ENCODE measurements at places on chromosomes 4 and X.

DNA sequence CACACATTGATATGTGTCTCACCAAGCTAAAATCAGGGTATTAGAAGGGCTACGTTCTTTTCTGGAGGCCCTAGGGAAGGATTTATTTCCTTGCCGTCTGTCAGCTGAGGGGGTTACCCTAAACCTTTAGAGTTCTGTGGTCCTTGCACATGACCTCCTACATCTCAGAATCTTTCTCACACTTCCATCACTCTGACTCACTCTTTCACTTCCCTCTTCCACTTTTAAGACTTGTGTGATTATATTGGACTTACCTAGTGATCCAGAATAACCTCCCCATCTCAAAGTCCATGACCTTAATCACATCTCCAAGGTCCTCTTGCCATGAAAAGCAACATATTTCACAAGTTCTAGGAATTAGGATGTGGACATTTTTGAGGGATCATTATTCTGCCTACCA, 53.6 kb upstream of the FUNDC1 start:
- DNase-seq: peak; percentile 6

GRCh38 chrX:40088803-40089540, 8.8 kb downstream of the BCOR start:
- DNase-seq: no peak

DNA sequence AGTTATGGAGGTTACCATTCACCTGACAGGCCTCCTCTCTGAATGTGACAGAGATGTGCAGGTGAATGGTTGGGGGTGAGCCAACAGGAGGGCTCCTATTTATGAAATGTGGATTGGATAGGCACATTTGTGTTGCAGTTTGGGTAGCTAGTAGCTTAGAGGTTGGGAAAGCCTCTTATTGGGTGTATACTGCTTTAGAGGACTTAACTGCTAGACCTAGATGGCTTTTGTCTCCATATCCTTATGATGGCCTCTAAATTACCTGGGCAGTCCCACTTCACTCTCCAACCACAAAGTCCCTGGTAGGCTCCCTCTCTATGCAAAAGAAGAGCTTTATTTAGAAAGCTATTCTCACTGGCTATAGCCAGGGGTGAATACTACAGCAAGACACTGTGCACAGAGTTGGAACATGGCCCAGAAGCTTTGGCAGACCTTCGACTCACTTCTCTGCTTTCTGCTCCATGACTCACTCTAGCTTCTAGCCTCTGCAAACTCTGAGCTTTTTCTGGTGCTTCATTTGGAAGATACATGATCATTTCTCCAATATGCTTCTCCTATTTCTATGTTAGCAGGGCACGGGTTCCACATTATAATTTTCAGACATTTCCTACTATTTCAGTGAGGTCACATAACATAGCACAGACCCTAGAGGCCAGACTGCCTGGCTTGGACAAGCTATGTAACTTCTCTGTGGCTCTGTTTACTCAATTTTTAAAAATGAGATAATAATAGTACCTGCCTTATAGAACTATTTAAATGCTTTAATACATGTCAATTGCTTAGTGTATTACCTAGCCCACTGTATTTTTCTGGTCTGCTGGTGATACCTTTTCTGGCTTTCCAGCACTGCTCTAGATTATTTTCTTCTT, 6.0 kb upstream of the VGLL1 start:
- DNase-seq: no peak

DNA sequence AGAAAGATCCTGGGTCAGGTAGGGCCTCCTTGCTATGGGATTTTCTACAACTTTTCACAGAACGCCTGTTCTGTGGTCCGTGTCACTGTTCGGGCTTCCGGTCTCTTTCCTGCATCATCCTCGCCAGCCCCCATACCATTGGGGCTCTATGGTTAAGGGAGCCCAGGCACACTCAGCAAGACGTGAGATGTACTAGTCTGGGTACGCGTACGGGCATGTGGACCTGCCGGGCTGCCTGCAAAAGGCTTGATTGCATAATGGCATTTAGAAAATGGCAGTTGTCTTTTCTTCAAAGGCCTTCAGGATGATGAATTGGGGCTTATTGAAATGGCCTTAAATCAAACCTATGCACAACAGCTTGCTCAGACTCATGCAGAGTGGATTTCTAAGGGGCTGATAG, 86.7 kb downstream of the CNGA2 start:
- no peak for DNase-seq

DNA sequence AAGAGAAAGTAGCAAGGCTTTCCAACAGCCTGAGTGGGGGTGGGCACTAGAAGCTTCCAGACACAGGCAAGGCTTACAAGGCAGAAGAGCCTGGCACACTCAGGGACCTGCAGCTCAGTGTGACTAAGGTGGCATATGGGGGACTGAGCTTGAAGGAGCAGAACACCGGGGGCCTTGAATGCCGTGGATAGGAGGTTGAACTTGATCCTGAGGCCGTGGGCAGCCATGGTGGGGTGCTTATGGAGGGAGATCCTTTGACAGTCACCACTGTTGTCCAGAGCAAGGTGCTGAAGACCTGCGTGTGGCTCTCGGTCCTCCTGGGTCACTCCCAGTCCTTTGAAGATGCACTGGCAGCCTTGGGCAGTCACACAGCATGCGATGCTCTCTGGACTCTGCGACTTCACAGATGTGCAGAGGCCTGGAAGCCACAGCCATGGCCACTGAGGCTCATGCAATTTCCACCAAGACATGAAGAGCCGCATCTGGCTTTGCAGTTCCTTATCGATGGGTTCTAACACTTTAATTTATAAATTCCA, 18.3 kb downstream of the C4orf50 start:
- DNase-seq: no peak

GRCh38 chr4:110837896-110838450, 215.1 kb upstream of the PITX2 start:
- DNase-seq: no peak

GRCh38 chr4:110518889-110519490, 43.0 kb downstream of the ENPEP start:
- no peak for DNase-seq

GRCh38 chrX:143934542-143934941, 50.7 kb downstream of the UBE2NL start:
- DNase-seq: no peak

GRCh38 chrX:117919755-117920154, 196.9 kb downstream of the KLHL13 start:
- no peak for DNase-seq

GRCh38 chr4:67106861-67107460, 438.3 kb downstream of the CENPC start:
- DNase-seq: no peak

- no peak for DNase-seq
Measured at GRCh38 chrX:25285598-25285997, 269.8 kb upstream of the ARX start.

DNA sequence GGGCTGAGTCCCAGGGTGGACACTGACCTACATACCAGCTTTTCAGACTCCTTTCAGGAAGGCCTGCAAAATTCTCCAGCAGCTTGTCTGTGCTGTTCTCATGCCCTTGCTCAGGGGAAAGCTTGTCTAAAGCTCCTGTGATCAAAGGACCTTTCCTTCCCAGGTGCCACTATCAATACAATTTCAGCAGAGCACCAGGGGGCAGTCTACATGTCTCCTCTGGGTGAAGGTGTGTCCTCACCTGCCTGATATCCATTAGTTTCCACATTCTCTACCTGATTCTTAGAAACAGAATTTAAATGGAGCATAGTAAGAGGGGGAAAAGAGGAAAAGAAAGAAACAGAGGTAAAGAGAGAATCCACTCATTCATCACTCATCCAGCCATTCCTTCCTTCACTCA, 114.2 kb downstream of the PPARGC1A start:
- DNase-seq: no peak

GRCh38 chrX:43876680-43877079, 5.6 kb downstream of the MAOB start:
- no peak for DNase-seq

- no peak for DNase-seq
Measured at GRCh38 chrX:103442536-103442901, 66.2 kb downstream of the BEX3 start.

- no peak for DNase-seq
Measured at GRCh38 chrX:13498238-13498637, 71.2 kb upstream of the EGFL6 start.

- no peak for DNase-seq
Measured at GRCh38 chr4:118712872-118713271, 27.7 kb downstream of the METTL14 start.

GRCh38 chr4:160492181-160492580, 1389.3 kb downstream of the RAPGEF2 start:
- DNase-seq: no peak

DNA sequence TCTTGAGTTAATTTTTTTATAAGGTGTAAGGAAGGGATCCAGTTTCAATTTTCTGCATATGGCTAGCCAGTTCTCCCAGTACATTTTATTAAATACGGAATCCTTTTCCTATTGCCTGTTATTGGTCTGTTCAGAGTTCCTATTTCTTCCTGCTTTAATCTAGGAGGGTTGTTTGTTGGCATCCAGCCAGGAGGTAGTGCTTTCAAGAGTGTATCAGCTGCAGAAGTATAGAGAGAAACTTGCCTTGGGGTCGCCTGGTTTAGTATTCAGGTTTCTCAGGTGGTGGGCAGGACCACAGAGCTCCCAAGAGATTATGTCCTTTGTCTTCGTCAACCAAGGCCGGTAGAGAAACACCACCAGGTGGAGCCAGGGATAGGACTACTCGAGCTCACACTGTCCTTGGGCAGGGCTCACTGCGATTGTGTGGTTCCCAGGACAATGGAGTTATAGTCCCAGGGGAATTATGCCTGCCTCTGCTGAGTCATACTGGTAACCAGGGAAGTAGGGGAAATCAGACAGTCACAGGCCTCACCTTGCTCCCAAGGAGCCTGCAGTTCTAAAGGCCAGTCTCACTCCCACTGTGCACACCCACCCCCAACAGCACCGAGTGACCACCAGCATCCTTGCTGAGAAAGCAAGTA, 168.1 kb downstream of the VSIG4 start:
- DNase-seq: no peak

DNA sequence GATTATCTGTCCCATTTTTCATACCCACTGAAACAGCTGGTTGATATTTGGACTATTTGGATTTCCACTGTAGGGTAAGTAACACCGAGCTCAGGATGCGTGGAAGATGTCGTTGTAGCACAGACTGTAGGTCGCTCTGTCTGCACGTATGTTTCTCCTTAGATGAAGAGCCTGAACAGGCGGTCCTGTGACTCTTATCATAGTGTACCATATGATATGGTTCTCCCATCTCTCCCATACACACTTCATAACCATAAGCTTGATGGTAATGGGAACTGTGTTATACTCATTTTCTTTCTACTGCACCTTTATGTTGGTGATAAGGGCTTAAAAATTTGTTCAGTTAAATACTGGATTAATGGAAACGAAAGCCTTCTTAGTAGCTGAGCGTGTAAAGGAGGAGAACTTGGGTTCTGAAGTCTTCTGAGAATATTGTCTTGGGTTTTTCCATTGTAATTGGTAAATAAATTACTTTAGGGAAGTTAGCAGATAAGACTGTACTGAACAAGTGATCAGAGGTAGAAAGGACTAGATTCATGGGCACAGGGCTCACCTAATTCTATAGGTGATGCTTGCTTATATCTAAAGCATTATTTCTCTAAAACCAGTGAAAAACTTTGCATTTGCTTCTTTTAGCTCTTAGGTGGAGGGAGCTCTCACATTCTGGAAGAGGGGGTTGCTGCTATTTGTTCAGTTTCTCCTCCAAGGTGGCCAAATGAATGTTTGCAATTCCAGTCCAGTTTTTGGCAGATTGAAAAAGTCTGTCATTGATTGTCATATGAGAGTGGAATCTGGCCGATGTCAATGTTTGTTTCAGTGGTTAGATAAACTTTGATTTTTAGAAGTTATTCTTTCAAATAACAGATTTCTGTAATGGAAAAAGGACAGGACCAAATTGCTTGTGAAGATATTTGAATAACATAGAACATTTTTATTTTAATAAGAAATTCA, 15.8 kb downstream of the SMAD1 start:
- no peak for DNase-seq

GRCh38 chr4:153159728-153160221, 44.5 kb upstream of the TRIM2 start:
- peak; percentile 2 for DNase-seq

DNA sequence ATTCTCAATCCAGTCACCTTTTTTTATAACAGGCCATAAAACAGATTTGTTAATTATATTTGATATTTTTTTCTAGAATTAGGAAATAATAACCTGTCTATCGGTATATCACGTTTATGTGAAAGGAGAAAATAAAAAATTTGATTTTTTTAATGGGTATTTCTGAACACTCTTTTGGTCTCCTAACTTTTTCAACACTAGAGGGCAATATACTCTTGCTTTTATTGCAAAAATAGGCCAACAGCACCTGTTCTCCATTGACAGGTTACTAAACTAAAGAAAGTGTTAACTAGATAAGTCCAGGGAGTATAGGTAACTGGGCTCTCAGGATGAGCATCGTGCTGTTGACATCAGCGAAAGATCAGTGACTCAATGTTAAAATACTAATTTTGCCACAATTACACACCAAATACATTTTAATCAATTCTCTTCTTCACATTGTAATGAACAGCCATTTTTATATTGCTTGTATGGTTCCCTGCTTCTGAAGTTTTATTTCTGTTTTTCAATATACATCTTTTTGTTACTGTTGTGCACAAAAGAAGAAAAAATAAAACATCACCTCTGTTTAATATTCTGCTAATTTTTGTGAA, 22.8 kb downstream of the NDST4 start:
- DNase-seq: no peak

DNA sequence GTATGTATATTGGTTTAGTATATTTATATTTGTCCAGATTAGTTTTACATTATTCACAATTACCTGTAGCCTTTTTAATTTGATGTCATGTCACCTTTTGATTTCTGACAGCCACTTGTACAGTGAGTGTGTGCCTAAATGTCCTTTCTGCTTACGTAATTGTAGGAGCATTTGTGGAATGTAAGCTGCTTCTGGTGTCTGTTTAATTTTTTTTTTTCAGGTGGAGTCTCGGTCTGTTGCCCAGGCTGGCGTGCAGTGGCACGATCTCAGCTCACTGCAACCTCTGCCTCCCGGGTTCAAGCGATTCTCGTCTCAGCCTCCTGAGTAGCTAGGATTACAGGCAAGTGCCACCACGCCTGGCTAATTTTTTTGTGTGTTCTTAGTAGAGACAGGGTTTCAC, 91.2 kb upstream of the XAGE2 start:
- no peak for DNase-seq

- no peak for DNase-seq
Measured at GRCh38 chr4:8281519-8282133, 12.1 kb downstream of the HTRA3 start.

GRCh38 chr4:1404573-1405253, 1.5 kb downstream of the NKX1-1 start:
- no peak for DNase-seq

GRCh38 chr4:8307714-8308113, 38.2 kb downstream of the HTRA3 start:
- DNase-seq: no peak

- peak; percentile 14 for DNase-seq
Measured at GRCh38 chr4:48340276-48340964, 909 bp upstream of the SLAIN2 start.

DNA sequence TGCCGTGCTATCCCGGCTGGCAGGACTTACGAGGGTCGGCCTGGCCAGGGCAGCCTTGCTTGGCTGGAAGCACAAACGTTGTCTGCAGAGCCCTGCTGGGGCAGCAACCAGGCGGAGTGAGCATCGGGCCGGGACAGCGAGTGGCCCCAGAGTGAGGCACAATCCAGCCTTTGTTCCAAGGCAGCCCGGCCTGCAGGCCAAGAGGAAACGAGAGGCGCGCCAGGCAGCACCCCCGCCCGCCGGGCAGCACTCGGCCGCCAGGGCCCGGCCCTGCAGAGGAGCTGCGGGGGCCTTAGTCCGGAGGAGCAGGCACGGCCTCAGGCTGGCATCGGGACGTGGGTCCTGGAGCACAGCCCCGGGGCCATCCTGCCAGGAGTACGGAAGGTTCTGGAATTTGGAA, 24.1 kb downstream of the FGFRL1 start:
- DNase-seq: no peak

- no peak for DNase-seq
Measured at GRCh38 chr4:76977736-76978350, 28.3 kb downstream of the SEPTIN11 start.
